ENCODE measurements at places on chromosomes 7 and 10. TPM values are rescaled to one million over a fixed set of nuclear protein-coding genes. Genes with fewer than 3 reads are reported as not detected.

DNA sequence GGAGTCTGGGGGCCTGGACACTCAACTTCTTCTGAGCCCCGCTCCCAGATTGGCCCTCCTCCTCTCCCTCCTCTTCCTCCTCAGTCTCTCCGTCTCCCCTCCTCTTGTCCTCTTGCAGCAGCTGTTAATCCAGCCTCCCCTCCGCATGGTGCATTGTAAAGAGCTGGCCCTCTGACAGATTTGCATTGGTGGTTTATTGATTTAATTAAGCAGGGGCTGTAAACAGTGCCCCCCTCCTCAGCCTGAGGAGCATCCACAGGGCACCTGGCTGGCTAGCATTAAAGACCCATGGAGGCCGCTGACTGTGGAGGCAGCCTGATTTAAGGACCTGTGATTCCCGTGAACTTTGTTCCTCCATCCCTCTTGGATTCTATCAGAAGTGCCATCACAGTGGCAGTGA, 28.9 kb upstream of the PCBD1 start:
- DNase-seq, result no peak

Gene PNLIP
- not detected for total RNA-seq

DNA sequence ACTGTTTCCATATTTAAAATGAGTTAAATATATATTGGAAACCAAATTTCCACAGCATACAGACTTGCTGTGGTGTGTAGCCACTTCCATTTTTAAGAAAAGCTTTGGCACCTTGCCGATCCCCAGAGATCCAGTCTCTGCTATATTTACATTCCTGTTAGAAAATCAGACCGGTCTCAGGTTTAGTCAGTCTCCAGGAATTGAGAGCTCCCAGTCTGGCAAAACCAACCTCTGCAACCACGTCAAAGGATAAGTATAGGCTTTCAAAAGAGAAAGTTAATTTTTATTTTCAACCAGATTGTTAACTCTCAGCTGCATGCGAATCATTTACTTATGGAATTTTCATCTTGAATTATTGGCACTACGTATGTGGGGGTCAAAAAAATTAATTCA, 28.2 kb downstream of the PUS7 start:
- DNase-seq, result no peak

Gene CALCR
- total RNA-seq, result not detected

Gene ITPRID1
- total RNA-seq, result not detected

GRCh38 chr7:72441791-72442190, 29.7 kb upstream of the CALN1 start:
- no peak for DNase-seq

Gene MLXIPL
- not detected for total RNA-seq

DNA sequence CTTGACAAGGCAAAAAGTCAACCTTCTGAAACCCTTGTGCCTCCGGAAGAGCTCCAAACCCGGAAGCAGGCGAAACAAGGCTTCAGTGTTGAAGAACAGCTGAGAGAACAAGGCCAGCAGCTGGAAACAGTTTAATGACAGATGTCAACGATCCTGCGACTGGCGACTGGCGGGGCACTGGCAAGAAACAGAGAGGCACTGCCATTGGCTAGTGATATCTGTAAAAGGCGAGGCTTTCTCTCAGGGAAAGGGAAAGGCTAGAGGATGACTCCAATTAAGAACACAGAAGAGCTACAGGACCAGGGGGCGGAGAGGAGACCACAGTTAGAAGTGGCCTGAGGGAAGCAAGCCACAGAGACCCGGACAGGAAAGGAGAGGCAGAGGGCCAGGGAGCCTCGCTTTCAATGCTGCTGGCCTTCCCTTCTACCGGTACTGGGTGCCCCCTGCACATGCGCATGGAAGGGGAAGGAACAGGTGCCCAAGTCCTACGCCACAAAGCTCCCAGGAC, 19.4 kb downstream of the ITGB1 start:
- DNase-seq, result no peak

DNA sequence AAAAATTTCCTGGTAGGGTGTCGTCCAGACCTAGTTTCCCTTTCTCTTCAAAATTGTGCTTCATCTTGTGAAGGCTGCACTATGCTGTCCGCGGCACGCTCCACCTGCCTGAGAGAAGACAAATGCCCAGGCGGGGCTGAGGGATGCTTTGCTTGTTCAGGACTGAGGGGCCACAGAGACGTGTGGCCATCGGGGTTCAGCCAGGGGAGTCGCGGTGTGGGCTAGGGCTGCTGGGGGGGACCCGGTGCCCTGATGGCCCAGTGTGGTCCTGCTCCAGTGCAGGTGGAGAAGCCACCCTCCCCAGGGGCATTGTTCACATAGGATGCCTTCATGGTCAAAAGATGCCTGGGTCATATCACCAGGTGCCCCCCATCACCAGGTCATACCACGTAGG, 107.8 kb upstream of the SHH start:
- DNase-seq, result no peak

Gene ABCB1
- total RNA-seq, result 15.7 TPM

All from activated CD8-positive, alpha-beta memory T cell treated with anti-CD3 and anti-CD28 coated beads, Interleukin-2, amount 10 ng/mL, durations not matched to agents 7 days and 5 days (primary cell).